ENCODE measurements at places on chromosomes 2 and 18.

GRCh38 chr18:10422731-10423130, 31.7 kb upstream of the APCDD1 start:
- no peak for DNase-seq

GRCh38 chr2:149167001-149167780, 128.7 kb downstream of the LYPD6B start:
- DNase-seq = no peak

DNA sequence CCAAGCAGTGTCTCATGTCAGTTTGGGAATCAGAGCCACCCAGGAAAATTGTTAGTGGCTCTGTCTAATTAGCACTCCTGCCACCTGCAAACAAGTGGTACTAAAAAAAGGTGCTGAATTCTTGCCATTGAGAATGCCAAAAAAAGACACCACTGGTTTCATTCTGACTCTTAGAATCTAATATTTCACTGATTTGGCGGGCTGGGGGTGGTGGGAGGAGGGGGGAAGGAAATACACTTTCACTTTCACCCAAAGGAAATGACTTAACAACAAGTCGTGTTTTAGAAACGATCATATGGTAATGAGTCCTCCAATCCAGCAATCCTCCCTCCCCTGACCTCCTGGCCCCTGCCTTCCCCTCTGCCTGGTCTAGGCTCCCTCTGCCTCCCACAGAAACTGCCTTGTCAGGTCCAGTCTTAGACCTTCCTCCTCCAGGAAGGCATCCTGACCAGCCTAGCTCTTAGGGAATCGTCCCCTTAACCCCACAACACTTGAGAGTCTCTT, 4.4 kb upstream of the KLHL29 start:
- DNase-seq = no peak

- no peak for DNase-seq
Measured at GRCh38 chr2:2586931-2587330, 255.9 kb upstream of the MYT1L start.

- DNase-seq = no peak
Measured at GRCh38 chr2:7572450-7572849, 655.2 kb downstream of the RNF144A start.

DNA sequence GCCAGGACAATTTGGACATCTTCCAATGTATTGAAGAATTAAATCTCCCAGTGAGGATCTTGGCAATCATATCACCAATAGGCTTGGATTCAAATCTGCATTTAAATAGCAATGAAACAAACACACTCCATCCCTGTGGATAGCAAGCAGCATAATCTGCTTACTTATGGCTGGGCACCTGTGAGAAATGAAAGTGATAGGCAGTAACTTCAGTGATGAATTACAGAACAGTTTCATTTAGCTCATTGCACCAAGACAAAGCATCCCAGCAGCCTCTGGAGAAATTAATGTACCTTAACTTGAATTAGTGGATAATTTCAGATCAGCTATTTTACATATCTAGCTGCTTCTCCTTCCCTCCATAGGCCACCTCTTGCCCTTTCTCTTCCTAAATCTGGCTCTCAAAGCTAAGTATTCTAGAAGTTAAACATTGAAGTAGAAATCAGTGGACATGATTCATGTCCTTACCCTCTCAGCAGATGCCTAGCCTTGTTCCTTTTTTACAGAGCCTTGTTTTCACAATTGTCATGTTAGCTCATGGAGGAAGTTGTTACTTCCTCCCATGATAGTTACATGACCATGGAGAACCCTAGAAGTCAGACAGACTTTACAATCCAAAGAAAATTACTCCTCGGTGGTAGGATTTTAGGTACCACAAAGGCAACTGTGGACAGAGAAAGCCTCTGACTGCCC, 88.5 kb upstream of the TACR1 start:
- DNase-seq = no peak

DNA sequence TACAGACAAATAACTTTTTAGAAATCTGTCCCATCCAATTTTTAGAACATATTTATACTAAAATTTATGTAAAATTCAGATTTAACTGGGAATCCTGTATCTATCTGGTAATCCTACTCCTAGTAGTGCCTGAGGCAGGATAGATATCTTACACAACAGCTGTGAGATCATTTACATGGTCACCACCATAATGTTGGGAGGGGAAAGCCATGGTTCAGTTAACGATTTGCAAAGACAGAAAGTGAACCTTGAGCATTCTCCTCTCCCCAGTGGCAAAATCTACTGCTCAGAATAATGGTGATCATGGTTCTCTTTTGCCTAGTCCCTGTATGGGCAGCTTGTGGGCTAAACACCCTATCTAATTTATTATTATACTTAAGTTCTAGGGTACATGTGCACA, 7.7 kb upstream of the TMEM247 start:
- no peak for DNase-seq

DNA sequence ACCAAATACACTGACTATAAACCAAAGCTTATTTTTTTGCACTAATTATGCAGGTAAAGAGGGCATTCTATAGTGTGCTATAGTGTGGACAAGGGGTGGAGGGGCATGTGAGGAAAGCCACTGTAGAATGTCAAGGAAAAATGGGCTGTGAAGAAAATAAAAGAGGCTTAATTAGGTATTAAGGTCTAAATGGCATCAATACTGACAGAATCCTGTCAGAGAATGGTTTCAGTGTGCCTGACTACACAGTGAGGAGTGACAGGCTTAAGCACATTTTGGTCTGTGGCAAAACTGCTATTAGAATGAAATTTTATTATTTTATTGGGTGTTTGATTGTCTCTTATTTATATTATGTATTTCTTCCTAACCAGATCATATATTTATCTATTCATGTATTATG, 787.6 kb upstream of the CELF4 start:
- DNase-seq = no peak

DNA sequence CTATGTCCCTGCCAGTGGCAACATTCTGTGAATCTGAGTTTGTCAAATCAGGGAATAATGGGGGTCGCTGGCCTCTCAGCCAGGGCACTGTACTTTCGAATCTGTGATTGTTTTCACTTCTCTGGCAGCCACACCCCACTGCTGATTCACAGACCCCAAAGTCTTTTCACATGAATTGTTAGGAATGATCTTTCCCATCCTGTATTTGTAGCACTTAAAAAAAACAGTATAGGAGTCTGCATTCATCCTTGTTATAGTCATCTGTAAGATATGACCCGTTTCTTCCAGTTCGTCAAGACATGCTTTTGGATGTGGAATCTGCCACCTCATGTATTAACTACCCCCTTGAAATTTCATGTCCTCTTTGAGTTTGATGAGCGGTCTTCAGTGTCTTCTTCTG, 928 bp downstream of the NAGK start:
- peak; percentile 47 for DNase-seq

- DNase-seq = no peak
Measured at GRCh38 chr2:101204400-101205115, 48.1 kb upstream of the CNOT11 start.

GRCh38 chr18:55316486-55317184, 271.4 kb downstream of the TCF4 start:
- no peak for DNase-seq

DNA sequence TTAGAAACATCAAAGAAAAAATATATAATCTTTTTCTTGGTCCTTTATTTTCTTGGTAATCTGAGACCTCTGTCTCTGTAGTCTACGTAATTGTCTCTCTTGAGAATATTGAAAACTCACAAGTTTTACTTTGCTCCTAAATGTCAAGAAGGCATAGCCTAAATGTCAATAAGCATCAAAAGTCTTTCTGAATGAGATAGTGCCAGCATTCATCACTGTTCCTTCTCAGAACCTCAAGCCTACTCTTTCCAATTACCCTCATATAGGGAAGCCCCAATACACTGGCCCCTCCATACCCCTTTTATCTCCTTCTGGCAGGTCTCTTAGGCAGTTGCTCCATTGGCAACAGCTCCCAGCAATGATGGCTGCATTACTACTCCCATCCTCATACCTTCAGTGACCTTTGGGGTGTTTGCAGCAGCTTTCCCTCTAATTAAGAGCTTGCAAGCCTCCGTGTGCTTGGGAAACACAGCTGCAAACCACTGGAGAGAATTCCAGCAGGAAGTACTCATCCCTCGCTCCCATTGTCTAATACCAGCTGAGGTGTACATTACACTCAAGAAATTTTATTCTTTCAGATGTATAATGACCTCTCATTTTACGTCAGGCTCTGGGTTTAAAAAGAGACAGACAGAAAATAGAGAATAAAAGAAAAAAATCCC, 95.8 kb downstream of the KYNU start:
- DNase-seq = no peak

DNA sequence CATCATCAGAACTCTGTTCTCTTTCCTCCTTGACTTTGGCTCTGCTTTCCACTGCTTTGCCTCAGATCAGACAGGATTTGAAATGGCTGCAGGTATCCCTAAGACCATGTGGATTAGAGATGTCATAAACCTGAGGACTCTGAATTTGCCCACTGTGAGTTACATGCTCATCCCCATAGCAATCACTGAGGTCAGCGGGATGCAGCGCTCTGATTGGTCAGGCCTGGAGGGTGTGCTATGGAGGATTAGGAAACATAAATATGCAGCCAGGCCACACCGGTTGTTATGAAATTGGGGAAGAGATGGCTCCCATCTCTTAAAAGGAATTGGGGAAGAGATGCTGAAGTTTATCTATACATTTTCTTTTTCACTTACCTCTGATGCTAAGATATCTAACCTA, 73.7 kb upstream of the DNAJC10 start:
- peak; percentile 90 for DNase-seq

DNA sequence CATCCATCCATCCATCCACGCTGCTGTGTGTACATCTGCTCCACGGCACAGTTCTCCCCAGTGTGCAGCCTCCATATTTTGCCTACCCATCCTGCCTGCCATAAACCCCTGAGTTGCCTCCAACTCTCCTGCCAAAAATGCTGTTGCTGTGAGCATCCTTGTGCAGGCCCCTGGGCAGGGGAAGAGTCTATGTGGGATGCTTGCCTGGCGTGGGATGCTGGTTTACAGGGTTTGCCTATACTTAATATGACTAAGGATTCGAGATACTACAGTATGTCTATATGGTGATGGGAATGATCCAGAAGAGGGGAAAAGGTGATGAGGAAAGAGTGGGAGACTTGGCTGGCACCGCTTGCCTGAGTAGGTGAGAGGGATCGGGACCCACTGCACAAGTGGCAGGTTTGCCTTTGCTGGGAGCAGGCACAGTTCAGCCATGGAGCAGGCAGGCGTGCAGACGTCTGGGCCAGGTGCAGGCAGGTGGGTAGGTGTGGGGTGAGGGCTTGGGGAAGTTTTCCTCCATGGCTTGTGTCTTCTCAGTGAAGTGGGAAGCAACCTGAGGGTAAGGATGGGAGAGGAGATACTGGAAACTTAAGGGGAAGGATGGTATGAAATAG, 30.2 kb upstream of the FAHD2A start:
- no peak for DNase-seq

DNA sequence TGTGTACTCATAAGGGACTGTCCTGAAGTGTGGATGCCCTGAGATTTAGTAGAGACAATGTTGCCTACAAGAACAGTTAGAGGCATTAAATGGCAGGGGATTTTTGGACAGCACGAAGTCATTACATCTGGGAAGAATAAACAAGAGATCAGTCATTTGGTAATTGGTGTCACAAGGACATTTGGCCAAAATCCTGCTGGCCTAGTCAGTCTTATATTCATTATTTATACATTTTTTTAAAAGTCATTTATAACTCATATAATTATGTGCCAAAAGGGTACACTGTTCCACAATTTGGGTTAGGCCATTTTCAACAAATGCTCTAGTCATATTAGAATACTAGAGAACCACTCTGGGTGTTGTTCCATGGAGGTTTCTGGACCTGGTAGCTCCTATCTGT, 104.7 kb downstream of the LRATD1 start:
- no peak for DNase-seq

- DNase-seq = no peak
Measured at GRCh38 chr2:180077295-180077906, 70.3 kb upstream of the CWC22 start.

All from spleen (tissue), 13 donors.